ENCODE measurements at places on chromosomes 16 and 17. TPM values are rescaled to one million over a fixed set of nuclear protein-coding genes. Genes with fewer than 3 reads are reported as not detected.

DNA sequence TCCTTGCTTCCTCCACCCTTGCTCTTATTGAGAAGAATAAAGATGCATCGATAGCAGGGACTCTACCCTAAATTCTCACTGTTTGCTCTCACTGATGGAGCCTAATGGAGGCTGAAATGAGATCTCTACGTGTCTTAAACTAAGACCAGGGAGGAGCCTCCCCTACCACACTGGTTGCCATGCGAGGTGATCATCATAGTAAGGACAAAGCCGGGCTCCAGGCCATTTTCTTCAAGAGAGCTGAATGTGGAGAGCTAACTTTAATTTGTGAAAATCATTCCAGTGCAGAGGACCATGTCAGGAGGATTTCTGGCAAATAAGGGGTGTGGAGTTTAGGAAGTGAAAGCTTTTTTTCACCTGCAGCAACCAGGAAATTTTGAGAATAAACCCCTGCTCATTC lies 5.6 kb downstream of the CDH11 start:
- H3K27me3 ChIP-seq: no peaks in the 10 kb centered on the region
- no peak overlapping the region for H3K27ac ChIP-seq
- peaks cover 5% of the 10 kb centered on the region for H3K4me1 ChIP-seq
- H3K4me3 ChIP-seq: no peak overlapping the region
- no peak for DNase-seq

DNA sequence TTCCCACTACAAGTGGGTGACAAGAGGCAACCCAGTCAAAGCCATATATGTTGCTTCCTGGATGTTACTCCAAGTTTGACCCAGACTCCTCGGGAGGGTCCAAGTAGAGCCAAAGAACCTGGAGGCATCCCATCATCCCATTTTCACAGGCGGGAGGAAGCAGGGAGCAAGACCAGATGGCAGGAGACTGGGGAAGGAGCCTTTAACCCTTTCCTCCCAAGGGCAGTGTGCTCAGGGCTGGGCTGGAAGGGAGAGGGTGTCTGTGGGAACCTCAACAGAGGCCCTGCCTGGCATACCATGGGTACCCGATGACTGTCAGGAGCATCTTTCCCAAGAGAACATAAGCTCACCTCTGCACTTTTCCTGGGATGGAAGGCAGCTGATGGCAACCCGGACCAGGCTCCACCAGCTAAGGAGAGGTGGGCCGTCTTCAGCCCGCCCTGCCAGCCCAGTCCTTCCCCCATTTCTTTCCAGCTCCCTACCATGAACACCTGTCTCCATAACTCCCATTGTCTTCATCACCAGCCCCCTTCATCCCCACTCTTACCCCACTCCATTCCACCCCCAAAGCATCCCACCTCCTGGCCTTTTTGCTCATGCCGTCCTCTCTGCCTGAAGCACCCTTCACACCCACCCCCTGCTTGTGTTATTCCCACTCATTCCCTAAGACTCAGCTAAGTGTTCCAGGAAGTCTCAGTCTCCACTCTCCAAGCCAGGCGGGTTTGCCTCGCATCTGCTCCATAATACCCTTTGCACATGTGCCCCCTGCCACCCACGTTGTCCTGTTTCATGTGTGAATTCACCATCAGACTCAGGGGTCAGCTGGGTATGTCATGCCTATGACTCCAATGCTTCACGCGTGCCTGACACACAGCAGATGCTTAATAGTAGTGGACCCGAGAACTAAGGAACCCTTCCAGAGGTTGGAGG lies 5.9 kb upstream of the SLC16A5 start:
- no peak for DNase-seq
- H3K27me3 ChIP-seq: no peaks in the 10 kb centered on the region
- H3K4me3 ChIP-seq: no peak overlapping the region
- no peak overlapping the region for H3K27ac ChIP-seq
- peaks cover 26% of the 10 kb centered on the region for H3K4me1 ChIP-seq

DNA sequence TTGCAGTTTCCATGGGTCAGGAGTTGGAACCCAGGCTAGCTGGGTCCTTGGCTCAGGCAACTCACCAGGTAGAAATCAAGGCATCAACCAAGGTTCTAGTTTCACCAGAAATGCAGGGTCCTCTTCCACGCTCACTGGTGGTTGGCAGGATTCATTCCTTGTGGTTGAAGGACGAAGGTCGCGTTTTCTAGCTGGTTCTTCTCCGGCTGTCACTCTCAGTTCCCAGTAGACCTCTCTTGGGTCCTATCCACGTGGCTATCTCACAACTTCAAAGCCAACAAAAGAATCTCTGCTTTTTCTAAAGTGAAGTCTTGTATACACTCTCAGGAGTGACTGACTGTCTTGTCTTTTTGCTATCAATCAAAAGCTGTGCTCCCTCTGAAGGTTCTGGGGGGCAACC lies 146.3 kb upstream of the NOL11 start:
- DNase-seq: no peak
- H3K4me1 ChIP-seq: no peaks in the 10 kb centered on the region
- H3K27me3 ChIP-seq: no peaks in the 10 kb centered on the region
- no peak overlapping the region for H3K4me3 ChIP-seq
- no peaks in the 10 kb centered on the region for H3K36me3 ChIP-seq

- peaks cover 40% of the 10 kb centered on the region for H3K27me3 ChIP-seq
- peak overlapping the region; percentile 33 for H3K27ac ChIP-seq
- peaks cover 10% of the 10 kb centered on the region for H3K36me3 ChIP-seq
- H3K4me3 ChIP-seq: peak overlapping the region; percentile 63
Observed at GRCh38 chr17:79800325-79801155, 3.7 kb upstream of the CBX8 start.

GRCh38 chr17:4436846-4437245 lies 3.1 kb downstream of the SPNS3 start:
- no peak overlapping the region for H3K27ac ChIP-seq
- no peaks in the 10 kb centered on the region for H3K4me1 ChIP-seq
- H3K4me3 ChIP-seq: no peak overlapping the region
- no peak for DNase-seq

DNA sequence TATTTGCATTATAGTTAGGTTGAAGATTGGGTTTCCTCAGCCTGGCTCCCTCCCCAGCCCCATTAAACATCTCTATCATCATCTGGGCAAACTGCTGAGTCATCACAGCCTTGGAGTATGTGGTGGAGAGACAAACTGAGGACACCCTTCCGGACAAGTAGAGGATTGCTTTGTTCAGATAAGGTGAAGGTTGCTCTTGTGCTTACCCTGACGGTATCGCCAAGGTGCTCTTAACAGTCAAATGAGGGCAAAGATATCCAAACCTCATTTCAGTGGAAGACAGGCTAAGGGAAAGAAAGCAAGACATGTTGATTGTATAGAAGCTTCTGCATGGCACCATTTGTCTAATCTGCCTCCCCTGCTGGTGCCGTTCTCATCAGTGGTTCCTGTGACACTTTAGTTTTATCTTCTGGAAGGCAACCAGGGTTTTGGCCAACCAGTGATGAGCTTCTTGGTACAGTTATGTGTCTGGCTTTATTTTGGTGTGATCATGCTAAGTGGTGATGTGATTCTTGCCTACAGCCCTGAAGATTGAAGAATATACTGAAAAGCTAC lies 56.9 kb upstream of the LGALS9 start:
- H3K36me3 ChIP-seq: peaks cover 7% of the 10 kb centered on the region
- no peak overlapping the region for H3K4me3 ChIP-seq
- DNase-seq: peak; percentile 39
- peaks cover 25% of the 10 kb centered on the region for H3K4me1 ChIP-seq
- H3K27ac ChIP-seq: no peak overlapping the region

GRCh38 chr17:30093463-30094147 lies 23.0 kb upstream of the NSRP1 start:
- peaks cover 29% of the 10 kb centered on the region for H3K27me3 ChIP-seq
- H3K36me3 ChIP-seq: no peaks in the 10 kb centered on the region
- no peak overlapping the region for H3K27ac ChIP-seq
- H3K4me3 ChIP-seq: no peak overlapping the region

- no peaks in the 10 kb centered on the region for H3K4me1 ChIP-seq
- no peak overlapping the region for H3K27ac ChIP-seq
- DNase-seq: no peak
- H3K27me3 ChIP-seq: no peaks in the 10 kb centered on the region
- no peaks in the 10 kb centered on the region for H3K36me3 ChIP-seq
Observed at GRCh38 chr16:10519929-10520868, 60.2 kb downstream of the EMP2 start.

DNA sequence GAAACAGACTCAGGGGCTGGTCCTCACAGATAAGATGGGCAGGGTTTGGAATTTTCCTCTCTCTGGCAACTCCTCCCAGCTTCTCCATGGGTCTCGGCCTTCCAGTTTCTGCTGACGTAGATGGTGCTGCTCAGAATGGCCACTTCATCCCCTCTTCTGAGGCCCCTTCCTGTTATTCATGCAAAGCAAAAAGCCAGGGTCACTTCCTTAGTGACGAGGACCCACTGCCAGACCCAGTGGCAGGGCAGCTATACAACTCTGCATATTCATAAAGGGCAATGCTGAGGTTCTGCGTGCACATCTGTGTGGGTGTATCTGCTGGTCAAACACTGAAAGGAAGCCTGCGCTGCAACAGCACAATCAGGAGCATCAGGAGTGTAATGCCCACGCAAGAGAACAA lies 108.8 kb downstream of the WSCD1 start:
- no peak overlapping the region for H3K4me3 ChIP-seq
- DNase-seq: no peak
- H3K27ac ChIP-seq: no peak overlapping the region
- no peaks in the 10 kb centered on the region for H3K4me1 ChIP-seq

GRCh38 chr16:79213214-79213613 lies 387.3 kb downstream of the MAF start:
- H3K27me3 ChIP-seq: no peaks in the 10 kb centered on the region
- H3K4me3 ChIP-seq: no peak overlapping the region
- no peak overlapping the region for H3K27ac ChIP-seq
- H3K36me3 ChIP-seq: no peaks in the 10 kb centered on the region

DNA sequence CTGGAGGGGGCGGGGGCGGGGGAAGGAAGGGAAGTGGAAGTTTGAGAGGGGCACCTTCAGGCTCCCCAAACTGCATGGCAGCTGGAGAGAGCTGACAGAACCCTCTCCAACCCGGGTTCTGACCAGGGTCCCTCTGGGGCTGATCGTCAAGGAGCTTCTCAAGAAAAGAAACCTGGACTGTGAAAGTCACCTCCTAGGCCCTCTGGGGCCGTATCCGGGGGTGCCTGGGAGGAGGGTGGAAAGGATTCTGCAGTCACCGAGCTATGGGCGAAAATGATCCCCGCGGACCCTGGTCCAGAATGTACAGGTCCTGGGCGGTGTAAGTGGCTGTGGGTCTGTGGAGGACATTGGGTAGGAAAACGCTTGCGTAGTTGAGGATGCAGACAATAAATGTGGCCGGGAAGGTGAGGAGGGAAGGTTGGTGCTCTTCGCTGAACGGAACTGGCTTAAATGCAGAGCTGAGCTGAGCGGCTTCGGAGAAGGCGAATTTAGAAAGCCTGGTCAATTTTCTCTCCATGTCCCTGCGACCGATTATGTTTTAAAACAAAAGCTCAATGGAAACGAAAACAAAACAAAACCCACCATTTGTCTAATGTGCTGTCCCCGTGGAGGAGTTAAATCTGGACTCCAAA lies 3.6 kb upstream of the LHX1 start:
- no peak for DNase-seq
- no peak overlapping the region for H3K27ac ChIP-seq
- no peak overlapping the region for H3K4me3 ChIP-seq

DNA sequence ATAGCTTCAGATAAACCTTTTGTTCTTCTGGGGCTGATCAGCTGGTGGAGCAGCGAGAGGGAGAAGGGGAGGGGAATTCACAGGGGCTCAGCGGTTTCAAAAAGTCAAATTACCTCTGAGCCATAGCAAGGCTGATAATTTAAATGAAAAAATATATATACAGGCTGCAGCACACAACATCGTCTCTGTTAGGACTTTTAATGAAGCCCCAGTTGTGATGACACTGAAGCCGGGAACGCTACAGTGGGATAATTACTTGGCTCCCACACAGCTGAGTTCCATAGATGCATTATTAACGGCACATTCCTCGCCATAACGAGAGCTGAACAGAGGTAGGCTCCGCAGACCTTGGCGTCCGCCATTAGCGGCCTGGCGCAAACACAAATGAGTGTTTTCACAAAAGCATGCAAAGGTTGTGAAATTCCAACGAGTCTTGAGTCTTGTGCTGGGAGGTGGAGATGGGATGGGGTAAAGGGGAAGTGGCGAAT lies 216.0 kb downstream of the C16orf78 start:
- H3K36me3 ChIP-seq: no peaks in the 10 kb centered on the region
- H3K4me3 ChIP-seq: no peak overlapping the region
- no peak overlapping the region for H3K27ac ChIP-seq
- DNase-seq: no peak
- no peaks in the 10 kb centered on the region for H3K4me1 ChIP-seq
- H3K27me3 ChIP-seq: peaks cover 71% of the 10 kb centered on the region

The CCDC154 gene
- total RNA-seq: 0.28 TPM

The CCT6B gene
- total RNA-seq: 4.6 TPM

The ZNF688 gene
- total RNA-seq: 9.0 TPM

The SLC5A10 gene
- 0.16 TPM for total RNA-seq

The MYOCD gene
- not detected for total RNA-seq

The GGA3 gene
- total RNA-seq: 32.7 TPM
